ENCODE measurements at places on chromosomes 12 and 14.

DNA sequence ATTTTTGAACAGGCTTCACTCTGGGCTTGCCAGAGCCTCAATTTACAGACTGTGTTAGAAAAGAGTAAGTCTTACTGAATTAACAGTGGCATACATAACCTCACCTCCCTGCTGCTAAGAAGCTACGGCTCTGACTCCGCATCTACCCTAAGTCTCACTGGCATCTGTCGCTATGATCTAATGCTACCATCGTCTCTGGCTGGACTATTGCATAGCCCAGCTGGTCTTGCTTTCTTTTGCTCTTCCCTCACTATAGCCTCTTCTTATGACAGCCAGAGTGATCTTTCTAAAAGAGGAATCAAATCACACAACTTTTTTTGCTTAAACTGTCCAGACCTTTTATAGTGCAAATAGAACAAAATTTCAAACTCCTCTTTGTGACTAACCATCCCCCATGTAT is 81.1 kb downstream of the SLC24A4 start:
- DNase-seq = no peak

GRCh38 chr12:115267464-115267863 is 583.5 kb upstream of the TBX3 start:
- no peak for DNase-seq

- DNase-seq = no peak
Observed at GRCh38 chr12:62401631-62402030, 65.0 kb upstream of the MON2 start.

- no peak for DNase-seq
Observed at GRCh38 chr14:92704036-92704804, 44.2 kb downstream of the LGMN start.

DNA sequence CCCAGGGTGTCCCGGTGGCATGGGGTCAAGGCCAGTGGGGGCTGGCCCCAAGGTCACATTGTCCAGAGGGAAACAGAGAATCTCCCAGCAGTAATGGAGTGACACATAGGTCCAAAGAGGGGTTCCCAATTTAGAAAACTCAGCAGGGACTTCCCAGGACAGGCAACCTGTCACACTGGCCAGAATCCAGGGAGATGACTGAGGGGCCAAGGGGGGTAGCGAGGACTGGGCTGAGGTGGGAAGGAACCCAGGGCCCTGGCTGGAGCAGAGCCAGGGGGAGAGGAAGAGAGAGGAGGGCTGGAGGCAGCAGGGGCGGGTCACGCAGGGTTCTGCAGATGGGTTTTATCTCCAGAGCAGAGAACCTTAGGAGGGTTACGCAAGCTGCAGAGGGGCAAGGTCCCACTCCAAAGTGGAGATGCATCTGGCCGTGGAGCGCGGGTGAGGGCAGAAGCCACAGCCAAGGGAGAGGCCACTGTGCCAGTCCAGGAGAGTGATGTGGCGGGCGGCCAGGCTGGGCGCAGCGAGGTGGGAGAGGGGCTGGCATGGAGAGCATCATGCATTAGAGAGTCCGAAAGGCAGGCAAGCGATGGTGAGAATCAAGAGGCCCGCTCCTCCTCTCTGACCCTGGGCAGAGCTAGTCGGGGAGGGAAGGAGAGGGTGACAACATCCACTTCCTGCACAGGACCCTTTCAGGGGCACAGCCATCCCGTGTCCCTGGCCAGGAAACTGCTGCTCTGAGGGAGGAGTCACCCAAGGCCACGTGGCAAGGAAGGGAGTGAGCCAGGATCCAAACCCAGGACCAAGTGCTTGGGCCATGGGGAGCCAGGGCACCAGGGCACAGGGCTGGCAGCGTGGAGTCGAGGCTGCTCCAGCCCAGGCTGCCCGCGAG is 29.0 kb downstream of the NCOR2 start:
- no peak for DNase-seq

GRCh38 chr14:39368261-39368959 is 63.8 kb downstream of the FBXO33 start:
- no peak for DNase-seq

DNA sequence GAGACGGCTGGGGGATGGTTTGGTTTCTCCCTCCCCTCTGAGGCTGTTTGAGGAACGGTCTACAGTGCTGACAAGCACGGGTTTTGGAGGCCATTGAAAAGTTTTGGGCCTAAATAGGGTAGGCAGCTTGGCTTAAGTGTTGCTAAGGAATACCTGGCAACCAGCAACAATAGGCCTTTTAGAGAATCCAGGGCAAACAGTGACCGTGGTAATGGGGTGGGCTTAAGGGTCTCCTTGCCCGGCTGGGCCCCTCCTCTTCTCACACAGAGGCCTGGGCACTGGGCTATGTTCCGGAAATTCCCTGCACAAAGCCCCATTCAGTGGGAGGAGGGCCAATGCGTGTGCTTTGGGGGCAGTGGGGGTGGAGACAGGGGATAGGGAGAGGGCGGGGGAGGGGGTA is 55.4 kb downstream of the ASCL1 start:
- DNase-seq = no peak

DNA sequence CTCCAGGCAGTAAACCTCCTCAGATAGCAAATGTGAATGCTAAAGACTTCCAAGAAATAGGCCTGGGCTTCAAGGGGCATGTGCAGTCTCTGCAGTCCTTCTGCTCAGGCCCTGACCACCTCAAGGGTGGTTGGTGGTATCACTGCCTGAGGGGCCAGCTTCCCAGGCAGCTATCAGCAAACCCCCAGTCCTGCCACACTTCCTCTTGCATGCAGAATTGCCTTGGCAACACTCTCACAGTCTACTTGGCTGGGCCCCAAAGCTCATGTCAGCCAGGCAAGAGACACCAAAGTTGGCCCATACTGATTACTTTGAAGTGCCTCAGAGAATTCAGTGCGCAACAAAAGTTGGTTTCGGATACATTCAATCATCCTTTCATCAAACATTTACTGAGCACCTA is 3.5 kb upstream of the ASB8 start:
- no peak for DNase-seq

- no peak for DNase-seq
Observed at GRCh38 chr12:99282624-99283023, 364.9 kb upstream of the GARIN6 start.

DNA sequence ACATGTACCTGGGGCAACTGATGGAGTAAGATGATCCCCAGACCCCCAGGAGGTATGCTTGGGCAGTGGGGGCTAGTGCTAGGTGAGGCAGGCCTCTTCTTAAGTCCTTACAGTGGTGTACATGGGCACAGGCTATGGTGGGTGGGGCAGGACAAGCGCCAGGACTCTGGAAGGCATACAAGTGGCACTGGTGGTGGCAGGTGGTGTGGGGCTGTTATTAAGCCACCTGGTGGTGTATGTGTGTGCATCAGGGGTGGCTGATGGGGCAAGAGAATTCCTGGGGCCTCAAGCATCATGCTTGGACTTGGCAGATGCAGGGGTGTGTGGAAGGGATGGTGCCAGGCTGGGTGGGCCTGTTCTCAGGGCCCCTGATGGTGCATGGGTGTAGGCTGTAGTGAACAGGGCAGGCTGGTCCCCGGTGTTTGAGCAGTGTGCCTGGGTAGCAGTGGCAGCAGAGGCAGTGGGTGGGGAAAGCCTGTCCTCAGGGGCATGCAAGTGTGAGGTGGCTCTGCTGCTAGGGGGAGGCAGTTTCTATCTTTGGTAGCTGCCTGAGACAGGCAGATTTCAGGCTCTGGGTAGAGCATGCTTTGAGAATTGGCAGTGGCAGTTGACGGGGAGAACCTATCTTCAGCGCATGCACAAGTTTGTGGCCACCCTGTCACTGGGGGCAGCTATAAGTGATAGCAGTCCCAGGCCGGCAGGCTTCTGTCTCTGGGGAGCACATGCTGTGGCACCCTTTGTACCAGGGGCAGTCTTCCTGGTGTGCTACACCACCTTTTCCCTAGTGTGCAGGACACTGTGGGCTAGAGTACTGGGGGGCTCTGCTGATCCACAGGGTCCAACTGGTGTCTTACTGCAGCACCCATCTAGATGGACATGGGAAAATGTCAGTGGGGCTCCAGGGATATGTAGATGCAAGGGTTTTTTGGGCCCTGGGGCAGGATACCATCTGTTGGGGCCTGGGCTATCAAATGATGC is 52.6 kb upstream of the ABCD2 start:
- DNase-seq = no peak

DNA sequence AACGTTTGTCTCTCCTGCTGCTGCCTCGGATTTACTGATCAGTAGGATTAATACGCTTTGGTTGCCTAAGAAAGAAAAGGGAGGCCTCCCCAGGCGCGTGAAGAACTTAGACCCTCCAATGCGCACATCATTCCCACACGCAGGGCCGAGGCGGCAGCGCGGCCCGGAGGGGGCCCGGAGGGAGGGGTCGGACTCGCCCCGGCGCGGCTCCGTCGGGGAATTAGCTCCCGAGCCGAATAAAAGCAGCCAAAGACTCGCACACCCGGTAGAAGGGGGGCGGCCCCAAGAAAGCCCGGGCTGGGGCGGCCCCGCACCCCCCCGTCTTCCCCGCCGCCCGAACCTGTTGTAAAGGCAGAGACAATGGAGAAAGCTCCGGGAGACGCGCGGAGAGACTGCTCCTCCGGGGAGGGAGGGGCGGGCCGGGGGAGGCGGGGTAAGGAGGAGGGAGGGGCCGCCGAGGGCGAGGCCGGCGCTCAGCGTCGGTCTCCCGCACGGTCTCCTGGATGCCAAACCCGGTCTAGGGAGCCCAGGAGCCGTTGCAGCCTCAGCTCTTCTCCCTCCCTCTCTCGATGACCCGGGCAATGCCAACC is at the start of gene NELL2:
Gene NELL2 (minus strand): TSS at position 362 of the 590 bp plus-strand sequence. CDS start 446 bp downstream, outside the sequence.
- DNase-seq = peak; percentile 50

DNA sequence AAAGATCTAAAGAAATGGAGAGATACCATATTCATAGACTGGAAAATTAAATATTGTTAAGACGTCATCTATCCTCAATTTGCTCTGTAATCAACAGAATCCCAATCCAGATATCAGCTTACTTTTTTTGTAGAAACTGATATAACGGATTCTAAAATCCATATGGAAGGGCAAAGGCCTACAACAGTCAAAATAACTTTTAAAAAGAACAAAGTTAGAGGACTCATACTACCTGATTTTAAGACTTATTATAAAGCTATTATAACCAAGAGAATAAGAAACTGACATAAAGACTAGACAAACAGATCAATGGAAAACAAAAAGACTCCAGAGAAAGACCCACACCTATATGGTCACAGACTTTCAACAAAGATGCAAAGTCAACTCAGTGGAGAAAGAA is 6.0 kb downstream of the DDX24 start:
- DNase-seq = no peak

GRCh38 chr12:111168009-111168900 is 200.6 kb downstream of the PHETA1 start:
- no peak for DNase-seq

- DNase-seq = no peak
Observed at GRCh38 chr12:56590237-56590830, 39.8 kb downstream of the BAZ2A start.

DNA sequence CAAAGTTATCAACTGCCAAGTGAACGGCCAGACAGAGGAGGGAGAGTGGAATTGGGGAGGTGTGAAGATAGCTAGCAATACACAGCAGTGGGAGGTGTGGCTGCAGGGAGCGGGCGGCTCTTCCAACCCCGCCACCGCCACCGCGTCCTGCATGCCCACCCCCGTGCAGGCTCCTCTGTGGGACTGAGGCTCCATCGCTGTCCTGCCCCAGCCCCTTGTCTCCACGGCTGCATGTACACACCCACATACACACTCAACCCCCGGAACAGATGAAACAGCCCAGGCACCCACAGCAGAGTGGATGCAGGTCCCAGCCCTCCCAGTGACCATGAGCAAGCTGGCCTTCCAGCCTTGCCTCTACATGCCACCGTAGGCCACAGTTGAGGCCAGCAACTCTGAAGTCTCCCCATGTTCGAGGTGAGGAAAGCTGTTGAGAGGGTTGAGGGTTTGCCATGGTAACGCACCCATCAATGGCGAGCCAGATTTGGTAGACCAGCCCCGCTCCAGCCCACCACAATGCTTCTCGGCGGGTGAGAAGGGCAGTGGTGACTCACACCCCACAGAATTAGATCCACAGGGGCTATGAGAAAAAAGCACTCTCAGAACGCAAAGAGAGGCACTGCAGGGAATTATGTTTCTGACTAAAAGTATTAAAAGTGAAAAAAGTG is 39.3 kb downstream of the PITPNM2 start:
- DNase-seq = no peak

DNA sequence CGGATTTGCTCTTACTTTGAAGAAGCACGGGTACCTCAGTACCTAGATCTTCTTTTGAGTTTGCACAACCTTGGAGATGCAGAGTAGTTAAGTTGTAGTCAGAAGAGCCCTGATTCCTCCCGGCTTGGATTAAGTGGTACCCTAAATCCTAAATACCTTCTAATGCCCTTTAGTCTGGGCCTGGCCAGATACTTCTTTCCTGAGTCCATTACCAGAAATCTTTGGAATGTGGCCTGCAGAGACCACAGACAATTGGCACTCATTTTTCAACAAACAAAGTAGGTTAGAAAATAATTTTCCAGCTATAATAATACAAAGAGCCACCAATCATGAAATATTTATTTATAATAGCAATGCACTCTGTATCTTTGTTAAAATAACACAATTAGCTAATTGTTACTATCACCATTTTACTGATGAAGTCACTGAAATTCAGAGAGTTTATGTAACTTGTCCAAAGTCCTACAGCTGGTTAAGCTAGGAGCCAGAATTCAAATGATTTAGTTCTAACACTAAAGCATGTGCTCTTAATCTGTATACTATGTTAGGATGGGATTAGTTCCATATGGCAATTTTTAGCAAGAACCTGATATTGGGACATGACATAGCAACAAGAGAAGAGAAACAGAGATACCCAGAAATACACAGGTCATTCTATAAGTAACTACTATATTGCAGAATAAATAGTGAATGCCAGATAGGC is 132.1 kb upstream of the PDZRN4 start:
- no peak for DNase-seq

DNA sequence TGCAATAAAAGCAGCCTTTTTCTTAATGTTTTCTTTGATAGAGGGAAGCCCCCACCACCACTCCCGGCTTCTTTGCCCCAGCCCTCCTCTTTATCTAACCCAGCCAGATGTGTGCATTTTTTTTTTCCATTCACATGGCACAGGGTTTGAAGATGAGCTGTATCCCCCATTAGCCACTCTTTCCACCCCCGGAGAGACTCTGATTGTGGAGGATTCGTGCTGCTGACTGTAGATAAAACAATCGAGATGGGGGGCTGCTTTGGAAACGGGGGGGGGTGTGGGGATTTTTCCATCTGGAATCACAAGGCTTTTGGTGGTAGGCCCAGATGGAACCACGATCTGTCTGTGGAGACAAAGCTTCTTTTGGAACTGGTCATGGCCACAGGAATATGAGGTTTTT is 46.2 kb upstream of the VASH1 start:
- no peak for DNase-seq

GRCh38 chr12:128637642-128638606 is 185.8 kb downstream of the SLC15A4 start:
- no peak for DNase-seq

DNA sequence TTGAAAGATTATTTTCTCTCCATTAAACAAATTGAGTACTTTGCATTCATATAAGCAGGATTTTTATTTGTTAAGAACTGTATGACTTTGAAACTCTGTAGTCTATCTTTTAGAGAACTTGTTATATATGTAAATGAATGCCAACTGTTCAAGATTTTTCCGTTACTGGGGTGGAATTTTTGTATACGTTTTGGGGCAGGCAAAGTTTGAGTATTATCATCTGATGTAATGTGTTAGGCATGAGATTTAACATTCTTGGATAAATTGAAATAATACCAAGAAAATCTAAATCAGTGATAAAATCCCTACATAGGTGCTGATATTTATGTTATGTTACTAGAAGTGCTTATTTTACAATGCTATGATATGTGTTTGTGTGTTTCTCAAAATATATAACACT is 8.4 kb downstream of the CNOT2 start:
- DNase-seq = no peak

- DNase-seq = no peak
Observed at GRCh38 chr12:1429980-1430379, 164.4 kb downstream of the FBXL14 start.

Measured in stimulated activated CD4-positive, alpha-beta T cell treated with anti-CD3 and anti-CD28 coated beads, Interleukin-12 subunit alpha, Interleukin-12 subunit beta, amount 100 ng/mL, for 24 hours (primary cell).